ENCODE measurements at places on chromosomes 1 and 21.
A peak's percentile ranks its signal among the peaks of the same experiment; 100 is the strongest.

DNA sequence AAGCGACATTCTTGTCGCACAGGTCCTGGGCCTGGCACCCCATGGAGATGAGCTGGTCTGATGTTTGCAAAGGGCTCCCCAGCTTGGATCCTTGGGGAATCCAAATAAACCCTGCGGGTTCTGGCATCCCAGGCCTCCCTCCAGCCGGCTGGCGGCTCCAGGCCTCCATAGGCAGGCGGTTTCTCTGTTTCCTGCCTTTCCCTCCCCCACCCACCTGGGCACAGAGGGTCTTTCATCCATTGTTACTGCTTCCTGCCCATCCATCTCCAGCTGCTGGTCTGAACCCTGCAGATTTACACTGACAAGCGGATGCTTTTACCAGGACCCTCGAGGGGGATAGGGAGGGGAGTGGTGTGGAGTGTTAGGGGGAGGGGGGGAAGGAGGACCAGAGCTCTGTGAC is 39.1 kb upstream of the ID3 start:
- DNase-seq: peak; percentile 66

GRCh38 chr1:32170991-32171390 is 8.5 kb upstream of the TXLNA start:
- DNase-seq: no peak

DNA sequence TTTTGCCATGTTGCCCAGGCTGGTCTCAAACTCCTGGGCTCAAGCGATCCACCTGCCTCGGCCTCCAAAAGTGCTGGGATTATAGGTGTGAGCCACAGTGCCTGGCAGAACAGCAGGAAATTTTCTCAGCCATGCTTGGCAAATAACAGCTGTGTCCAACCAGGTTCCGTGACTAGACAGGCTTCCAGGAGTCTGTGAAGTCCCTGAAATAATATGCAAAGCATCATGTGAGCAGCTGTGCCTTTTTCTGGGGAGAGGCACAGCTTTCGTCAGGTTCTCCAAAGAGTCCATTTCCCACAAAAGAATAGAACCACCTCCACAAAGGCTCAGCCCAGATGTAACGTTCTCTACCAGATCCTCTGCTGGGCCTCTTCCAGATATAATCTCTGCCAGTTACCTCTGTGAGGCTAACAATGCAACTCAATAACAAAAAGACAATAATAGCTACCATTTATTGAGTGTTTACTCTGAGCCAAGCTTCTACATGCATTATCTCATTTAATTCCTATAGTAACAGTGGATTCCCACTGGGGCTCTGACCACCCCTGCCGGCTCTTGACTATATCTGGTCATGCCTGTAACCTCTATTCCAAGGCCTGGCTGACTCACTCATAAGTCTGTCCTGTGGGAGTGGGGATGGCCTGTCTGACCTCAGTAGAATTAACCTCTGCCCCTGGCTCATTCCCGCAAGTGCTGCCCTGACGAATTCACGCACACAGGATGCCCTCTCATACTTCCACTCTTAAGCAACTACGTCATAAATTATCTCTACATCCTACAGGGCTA is 4.0 kb upstream of the NKAIN1 start:
- DNase-seq: no peak

GRCh38 chr1:220990427-220991339 is 111.4 kb downstream of the HLX start:
- no peak for DNase-seq

DNA sequence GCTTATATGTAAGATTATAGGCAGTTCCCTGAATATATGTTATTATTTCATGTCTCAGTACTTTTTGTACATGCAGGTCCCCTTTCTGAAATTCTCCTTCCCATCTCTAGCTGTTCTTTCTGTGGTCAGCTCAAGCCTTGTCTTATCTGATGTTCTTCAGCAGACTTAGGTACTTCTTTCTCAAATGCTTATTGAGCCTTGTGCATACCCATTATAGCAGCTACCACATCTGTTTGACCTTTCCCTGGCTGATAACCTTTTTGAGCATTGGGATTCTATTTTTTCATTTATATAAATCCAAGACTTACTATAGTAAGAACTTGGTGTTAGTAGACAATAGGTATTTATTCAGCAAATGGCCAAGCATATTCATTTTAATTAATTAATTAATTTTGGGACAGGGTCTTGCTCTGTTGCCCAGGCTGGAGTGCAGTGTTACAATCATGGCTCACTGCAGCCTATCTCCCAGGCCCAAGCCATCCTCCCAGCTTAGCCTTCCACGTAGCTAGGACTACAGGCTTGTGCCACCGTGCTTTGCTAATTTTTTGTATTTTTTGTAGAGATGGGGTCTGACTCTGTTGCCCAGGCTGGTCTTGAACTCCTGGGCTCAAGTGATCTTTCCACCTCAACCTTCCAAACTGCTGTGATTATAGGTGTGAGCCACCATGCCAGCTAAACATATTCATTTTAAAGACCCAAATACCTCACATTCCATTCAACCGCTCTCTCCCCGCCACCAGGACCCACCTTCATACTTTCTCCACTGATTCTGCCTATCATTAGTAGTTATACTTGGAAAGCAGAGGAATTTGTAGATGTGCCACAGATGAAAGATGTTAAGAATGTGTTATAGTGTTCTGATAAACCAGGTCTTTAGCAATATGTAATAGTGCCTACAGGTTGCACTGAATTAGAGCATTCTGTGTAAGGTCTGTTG is 16.7 kb downstream of the TIPRL start:
- DNase-seq: no peak

GRCh38 chr1:158286487-158286886 is 3.2 kb upstream of the CD1C start:
- DNase-seq: no peak

GRCh38 chr1:12596007-12596821 is 21.8 kb downstream of the DHRS3 start:
- DNase-seq: no peak

DNA sequence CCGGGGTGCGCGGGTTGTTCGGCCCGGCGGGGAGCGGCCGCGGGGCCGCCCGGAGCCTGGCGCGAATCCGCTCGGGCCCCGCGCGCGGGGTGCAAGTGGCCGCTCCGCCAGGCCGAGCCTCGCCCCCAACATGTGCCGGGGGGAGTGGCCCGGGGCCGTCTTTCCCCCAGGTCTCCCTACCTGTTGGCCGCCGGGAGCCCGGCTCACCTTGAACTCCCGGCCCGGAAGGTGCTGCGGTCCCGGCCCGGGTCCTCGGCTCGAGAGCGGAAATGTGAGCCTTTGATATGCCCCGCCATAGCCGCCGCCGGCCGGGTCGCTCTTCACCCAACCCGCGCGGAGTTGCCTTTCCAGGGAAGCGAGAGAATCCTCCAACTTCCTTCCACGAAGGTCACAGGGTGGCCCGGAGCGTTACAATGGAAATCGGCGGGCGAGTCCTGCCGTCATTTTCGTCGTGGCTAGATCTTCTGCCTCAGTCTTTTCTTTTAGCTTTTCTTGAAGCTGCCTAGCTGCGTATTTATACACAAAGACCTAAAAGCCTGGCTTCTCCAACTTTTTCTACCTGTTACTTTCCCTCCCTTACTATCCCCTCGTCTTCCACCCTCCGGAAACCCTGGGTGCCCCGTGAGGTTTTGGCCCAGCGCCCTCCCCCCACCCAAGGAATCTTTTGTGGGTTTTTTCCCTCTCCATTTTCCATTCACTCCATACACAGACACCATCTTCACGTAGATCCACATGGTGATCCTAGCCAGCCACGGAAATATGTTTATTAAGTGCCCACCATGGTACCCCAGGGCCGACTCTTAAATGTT is 867 bp downstream of the PTGFRN start:
- no peak for DNase-seq

DNA sequence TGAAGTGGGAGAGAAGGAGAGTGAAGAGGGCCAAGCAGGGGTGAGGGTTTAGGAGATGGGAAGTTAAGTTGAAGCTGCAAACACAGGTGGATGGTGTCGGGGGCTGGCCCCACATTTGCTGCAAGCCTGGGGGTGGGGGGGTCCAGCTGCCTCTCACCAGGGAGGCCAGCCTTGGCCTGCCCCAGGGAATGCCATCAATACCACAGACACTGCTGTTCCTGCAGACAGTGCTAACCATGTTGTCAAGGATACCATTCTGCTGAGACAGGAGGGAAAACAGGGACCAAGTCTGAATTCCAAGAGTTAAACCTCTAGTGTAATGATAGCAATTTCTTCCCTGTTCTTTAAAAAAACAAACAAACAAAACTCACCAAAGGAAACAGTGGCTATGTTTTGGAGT is 8.0 kb downstream of the MECR start:
- DNase-seq: no peak

DNA sequence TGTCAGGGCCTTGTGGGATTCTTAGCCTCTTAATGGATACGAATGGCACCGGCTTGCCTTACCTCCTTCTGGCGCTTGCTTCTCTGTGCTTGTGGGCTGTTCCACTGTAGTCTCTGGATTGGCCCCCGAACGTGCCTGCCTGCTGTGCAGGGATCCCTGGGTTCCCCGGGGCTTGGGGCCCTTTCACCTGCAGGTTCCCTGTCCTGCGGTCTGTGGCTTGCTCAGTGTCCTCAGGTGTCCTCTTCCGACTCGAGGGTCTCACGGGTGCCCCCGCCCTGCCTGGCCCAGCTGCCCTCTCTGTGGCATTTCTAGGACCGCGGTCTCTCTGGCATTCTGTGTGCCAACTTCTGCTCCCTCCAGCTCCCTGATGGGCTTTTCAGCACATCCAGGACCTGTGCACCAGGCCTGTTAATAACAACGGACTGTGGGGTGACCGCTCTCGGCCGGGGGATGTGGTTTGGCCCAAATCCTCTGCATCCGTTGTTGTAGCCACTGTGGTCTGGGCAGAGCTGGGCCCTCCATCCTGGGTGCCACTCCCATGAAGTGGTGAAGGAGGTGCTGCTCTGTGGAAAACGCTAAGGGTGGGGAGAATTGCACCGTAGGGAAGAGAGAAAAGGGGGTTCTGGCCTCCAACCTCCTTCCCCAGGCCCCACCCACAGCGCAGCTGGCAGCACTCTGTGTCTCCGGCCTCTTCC is 12.4 kb downstream of the COL18A1 start:
- no peak for DNase-seq

DNA sequence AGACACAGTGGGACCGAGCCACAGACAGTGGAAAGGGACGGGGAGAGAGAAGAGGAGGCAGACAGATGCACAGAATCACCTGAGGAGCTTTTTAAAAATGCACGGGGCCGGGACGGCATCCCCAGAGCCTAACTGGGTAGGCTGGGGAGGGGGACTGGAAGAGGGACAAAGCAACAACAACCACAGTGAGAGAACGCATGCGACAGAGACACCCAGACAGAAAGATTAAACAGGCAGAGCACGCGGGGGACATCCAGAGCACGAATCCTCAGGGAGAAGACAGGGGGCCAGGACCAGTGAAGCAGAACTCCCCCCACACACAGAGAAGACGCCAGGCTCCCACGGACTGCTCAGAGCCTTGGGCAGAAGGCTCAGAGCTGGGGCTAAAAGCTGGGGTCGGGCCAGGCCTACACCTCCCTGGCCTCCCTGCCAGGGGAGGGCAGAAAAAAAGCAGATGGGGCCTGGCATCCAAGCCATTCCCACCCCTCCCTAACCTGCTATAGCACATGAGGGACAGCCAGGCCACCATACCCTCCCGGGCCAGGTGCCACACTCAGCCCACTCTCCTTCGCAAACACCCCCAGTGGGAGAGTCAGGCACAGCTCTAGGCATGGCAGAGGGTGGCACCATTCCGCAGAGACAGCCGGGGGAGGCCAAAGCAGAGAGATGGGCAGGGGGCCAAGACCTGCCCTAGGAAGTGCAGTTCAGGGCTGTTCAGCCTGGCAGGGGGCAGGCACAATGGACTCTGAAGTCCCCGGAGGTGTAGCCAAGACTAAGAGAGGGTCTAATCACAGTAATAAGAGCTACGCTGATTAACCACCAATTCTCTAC is 29.8 kb upstream of the COL16A1 start:
- DNase-seq: peak; percentile 62

DNA sequence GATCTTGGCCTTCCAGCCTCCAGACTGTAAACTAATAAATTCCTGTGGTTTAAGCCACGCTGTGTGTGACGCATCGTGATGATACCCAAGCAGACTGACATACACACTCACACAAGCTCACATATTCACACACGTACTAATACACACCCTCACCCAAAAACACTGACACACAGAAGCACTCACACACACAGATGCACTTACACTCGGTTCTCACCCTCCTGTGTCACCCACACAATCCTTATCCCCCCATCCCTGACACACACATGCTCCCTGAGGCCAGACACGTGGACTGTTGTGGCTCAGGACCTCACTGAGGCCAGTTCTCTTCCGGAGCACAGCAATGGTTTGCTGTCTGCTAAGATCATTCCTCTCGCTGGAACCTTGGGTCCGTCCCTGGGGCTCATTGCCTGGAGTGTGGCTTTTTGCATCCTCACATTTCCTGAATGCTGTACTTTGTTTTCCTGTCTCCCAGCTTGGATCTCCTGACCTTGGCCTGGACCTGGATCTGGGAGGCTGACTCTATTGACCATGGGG is 76.9 kb upstream of the LYST start:
- DNase-seq: no peak

GRCh38 chr1:203367057-203367456 is 16.1 kb upstream of the FMOD start:
- peak; percentile 80 for DNase-seq

DNA sequence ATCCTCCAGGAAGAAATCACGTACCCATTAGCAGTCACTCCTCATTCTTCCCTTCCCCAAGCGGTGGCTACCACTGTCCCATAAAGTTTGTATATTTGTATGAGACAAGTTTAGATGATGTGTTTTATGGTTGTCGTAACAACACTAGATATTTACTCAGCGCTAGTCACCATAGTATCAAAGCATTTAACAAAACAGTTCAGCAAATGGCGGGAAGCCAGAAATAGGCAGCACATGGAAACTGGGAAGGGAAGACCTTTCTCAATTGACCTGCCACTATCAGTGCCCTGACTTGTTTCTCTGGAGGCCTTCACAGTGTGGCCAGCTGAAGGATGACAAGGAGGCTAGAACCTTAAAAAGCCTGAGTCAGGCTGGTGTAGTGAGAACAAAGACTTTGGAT is 31.1 kb downstream of the CNST start:
- DNase-seq: no peak

GRCh38 chr1:168007691-168008090 is 70.8 kb upstream of the MPC2 start:
- DNase-seq: no peak

DNA sequence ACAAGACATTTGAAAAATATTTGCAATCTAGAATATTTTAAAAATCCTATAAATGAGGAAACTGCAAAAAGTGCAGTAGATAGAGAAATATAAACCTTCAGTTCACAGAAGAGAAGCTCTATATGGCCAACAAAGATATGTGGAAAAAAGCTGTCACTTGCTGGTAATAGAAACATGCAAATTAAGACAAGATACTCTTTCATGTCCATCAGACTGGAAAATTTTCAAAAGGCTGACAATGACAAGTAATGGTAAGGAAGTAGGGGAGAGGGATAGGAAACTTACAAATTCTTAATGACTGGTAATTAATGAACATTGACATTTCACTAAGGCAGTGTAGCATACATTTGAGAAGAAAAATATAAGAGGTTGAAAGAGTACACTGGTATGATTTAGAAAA is 147.9 kb downstream of the MRPL39 start:
- no peak for DNase-seq

GRCh38 chr21:26683996-26684395 is 110.9 kb upstream of the CYYR1 start:
- no peak for DNase-seq
